HCT116 (cell line): ENCODE measurements at places on chromosomes 7 and 10. TPM values are rescaled to one million over a fixed set of nuclear protein-coding genes. Genes with fewer than 3 reads are reported as not detected.
A peak's percentile ranks its signal among the peaks of the same experiment; 100 is the strongest.

DNA sequence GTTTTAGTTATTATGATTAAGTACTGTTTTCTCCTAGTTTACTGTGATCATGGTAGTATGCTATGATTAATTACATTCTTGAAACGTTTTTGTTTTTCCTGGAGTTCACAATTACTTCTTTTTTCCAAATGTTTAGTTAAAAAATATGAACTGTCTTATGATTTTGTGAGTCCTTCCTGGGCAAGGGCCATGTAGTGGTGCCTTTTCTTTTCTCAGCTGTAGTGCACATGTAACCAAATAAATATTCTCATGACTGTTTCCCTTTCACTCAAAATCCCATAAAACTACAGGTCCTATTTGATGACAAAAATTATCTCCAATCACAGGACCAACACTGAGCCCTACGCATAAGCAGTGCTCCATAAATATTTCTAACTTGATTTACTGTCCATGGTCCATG lies 118.9 kb upstream of the EGR2 start:
- no peak for DNase-seq

GRCh38 chr7:128171342-128171918 lies 69.6 kb upstream of the LEP start:
- DNase-seq: no peak

- DNase-seq: no peak
Observed at GRCh38 chr10:49526619-49527018, 12.3 kb downstream of the ERCC6 start.

DNA sequence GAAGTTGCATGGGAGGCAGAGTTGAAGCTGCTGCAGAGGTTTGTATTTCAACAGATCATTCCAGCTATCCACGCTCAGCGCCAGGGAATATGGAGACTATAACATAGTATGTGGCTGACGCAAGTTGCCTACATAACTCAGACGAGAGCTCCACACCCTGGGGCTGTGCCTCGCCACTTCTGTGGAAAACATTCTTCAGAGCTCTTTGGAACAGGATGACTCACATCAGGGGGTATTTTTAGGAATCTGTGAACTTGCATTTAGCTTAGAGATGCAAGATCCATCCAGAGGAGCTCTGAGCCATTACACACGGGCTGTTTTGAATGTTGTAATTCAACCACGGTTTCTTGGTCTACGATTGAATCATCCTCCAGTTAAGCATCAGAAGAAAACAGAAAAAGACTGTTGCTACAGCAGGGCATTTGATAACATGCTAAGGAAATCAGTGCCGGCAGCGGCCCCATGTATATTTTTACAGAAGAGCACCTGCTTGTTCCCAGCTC lies 481.5 kb upstream of the AKR1E2 start:
- peak; percentile 89 for DNase-seq

- DNase-seq: no peak
Observed at GRCh38 chr10:128711806-128712205, 585.6 kb upstream of the MKI67 start.

DNA sequence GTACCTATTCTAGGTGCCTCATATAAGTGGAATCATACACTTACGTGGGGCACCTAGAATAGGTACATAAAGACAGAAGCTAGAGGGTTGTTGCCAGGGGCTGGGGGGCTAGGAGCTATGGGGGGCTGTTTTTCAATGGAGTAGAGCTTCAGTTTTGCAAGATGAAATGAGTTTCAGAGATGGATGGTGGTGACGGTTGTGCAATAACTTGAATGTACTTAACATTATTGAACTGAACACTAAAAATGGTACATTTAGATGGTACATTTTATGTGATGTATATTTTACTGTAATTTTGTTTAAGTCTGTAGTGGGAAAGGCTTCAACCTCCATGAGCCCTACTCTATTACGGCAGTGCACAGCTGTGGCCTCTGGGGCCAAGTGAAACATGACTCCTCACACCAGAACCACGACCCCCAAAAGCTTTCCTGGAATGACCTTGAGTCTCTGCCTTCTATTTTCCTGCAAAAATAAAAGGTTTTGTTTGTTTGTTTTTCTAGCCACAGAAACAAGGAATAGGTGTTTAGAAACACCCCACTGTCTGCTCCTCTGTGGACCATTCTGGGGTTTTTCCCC lies 147.3 kb upstream of the PLXNA4 start:
- no peak for DNase-seq

- no peak for DNase-seq
Observed at GRCh38 chr7:151447312-151447711, 7.4 kb upstream of the CRYGN start.

DNA sequence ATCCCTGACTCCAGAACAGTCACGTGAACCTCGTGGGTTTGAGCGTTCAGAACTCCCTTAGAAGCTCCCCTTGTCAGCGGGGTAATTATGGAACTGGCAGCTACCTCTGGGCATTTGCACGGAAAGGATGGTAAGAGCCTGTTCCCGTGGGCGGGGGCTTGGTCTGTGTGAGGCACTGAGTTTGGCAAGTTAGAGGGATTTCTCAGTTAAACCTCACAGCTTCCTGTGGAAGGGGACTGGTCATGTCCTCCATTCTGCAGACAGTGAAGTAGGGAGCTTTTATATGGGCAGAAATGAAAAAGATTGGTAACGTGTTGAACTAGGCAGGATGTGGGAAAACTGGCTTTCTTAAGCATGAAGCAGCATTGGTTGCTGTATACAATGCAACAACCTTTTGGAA lies 16.0 kb downstream of the PALD1 start:
- no peak for DNase-seq

- no peak for DNase-seq
Observed at GRCh38 chr10:71312811-71313789, 6.0 kb upstream of the SLC29A3 start.

GRCh38 chr7:21967598-21968003 lies 21.9 kb upstream of the CDCA7L start:
- DNase-seq: no peak

- no peak for DNase-seq
Observed at GRCh38 chr10:7484456-7485243, 73.8 kb upstream of the SFMBT2 start.

GRCh38 chr10:87721781-87722180 lies 62.1 kb downstream of the PAPSS2 start:
- no peak for DNase-seq

DNA sequence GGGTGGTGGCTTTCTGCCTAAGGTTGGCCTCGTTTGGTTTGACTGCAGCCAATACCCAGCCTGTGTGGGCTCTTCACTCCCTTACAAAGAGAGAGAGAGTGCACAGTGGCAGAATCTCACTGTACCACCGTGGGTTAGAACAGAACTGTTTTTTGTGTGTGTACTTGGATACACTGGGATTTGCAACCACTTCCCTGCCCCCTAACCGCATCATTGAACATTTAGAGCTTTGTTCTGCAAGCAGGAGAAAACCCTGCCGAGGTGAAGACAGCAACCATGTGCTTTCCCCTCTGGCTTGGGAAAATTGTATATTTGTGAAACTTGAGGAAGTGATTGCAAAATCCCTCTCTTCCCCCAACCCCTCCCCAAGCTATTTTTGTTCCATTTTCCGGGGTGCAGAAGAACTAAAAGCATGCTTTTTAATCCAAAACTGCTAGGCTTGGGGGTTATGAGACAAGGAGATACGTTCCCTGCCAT lies 201.2 kb downstream of the TCF7L2 start:
- DNase-seq: no peak

- DNase-seq: no peak
Observed at GRCh38 chr7:15400440-15400839, 161.4 kb downstream of the AGMO start.

GRCh38 chr10:53209944-53210611 lies 437.5 kb upstream of the MBL2 start:
- no peak for DNase-seq

DNA sequence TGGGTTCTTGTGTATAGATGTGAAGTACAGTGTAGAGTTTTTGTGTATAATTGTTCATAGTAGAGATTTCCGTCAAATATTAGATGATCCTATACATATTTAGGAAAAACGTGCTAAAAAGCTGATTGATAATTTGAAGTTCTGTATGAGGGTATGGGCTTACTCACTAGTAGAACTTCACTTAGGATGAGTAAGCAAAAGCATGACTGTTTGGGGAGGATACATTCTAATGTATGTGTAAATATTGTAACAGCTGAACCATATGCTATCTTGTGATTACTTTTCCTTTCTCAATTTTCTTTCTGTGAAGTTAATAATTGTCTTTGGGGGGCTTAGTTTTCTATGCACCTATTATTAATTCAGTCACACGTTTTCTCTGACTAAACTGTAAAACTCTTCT lies 53.2 kb upstream of the PDK4 start:
- DNase-seq: no peak

- peak; percentile 88 for DNase-seq
Observed at GRCh38 chr7:121313793-121314676, 14.8 kb upstream of the WNT16 start.

GRCh38 chr7:23207884-23208283 lies 26.0 kb downstream of the NUP42 start:
- DNase-seq: no peak

- DNase-seq: no peak
Observed at GRCh38 chr7:35649711-35650110, 45.2 kb downstream of the HERPUD2 start.

- DNase-seq: no peak
Observed at GRCh38 chr7:83347945-83348444, 185.3 kb upstream of the PCLO start.

- DNase-seq: peak; percentile 55
Observed at GRCh38 chr10:26486990-26487850, 49.1 kb downstream of the APBB1IP start.

DNA sequence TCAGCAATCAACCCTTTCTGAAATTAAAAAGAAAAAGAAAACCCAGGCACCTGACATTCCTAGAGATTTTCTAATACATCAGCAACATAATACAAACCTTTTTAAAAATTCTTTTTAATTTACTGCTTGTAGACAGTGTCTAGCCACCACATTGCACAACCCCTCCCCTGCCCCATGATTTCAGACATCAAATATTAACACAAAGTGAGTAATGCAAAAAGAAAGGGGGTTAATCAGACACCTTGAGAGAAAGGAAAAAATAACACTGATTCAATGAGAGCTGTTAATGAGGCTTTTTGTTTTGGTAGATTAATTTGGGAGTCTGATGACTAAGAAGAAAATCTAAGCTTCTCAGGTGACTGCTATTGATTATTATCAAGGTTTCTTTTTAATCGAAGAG lies 55.3 kb downstream of the SLC25A13 start:
- DNase-seq: no peak

DNA sequence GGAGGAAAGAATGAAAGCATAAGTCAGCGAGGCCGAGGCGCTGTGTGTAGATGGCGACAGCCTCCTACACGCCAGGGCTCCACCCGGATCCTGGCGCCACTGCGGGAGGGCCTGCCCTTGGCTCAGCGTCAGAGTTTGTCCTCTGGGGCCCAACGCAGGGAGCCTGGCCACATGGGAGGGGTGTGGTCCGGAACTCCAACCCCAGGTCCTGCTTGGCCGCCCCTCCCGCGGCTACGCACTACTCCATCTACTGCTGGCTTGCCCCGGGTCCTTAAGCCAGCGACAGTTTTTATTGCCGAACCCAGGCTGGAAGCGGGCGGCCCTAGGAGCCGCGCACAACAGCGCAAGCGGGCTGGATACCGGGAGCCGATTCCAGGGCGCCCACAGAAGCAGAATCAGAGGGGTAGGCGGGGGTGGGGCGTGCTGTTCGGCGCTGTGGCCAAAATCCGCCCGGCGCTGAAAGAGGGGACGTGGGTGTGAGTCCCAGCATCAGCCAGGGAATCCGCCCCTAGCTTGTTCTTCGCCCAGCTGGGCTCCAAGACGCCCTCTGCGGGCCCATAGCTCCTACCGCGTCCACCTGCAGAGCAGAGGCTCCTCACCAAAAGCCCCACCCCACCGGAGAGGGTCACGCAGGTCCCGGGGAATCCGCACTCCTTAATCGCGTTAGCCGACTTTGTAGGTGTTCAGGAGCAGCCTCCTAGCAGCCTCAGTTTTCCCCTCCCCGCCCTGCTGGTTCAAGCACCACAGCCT lies 4.5 kb downstream of the KAZALD1 start:
- DNase-seq: peak; percentile 87

DNA sequence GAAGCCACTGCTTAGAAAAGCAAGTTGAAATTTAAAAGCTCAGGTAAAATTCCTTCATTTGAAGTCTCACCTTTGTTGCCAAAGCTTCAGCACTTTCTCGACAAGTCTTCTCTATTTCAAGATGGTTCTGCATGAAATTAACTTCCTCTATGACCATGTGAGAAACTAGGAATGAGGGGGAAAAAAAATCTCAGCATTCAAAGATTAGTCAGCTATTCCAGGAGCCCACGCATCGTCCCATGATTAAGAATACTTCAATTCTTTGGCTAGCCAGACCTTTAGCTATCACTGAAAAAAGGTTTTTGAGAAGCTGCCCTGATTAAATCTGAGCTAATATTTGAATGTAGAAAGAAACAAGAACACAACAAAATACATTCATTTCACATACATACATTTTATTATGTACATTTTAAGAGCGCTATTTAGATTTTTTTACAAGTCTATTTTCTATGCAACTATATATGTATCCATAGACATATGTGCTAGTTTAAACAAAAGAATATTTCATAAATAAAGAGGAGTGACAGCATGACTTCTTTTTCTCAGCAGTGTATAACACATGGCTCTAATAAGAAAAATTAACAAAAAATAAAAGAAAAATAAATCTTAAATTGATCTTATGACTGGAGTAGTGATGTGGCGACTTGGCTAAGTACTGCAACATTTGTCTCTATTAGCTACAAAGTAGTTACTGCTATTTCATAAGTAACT lies 44.8 kb downstream of the SHTN1 start:
- no peak for DNase-seq

DNA sequence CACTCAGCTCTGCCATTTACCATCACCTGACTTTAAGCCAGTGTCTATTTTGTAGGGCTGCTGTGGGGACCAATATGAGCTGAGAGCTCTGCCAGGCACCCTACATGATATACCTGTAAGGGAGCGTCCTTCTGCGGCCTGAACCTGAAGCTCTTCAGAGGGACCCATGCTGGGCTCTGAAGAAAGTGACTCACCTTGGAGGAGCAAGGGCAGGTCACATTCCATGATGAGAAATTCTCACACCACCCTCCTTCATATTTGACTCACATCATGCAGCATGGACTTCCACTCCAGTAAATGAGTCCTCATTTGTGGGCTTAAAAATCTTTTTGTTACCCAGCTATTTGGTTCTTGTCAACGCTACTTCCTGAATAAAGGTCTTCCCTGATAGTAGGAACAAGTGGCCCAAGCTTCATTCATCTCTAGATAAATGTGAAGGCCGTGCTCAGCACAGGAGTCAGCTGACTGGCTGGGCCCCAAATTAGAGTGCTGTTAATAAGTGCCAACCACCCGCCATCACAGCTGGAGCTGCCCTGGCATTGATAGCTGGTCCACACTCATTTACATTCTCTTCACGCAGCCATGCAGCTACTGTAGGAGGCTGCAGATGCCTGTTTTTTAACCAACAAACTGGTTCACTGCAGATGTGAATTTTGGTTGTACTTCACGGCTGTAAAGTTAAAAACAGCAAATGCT lies 78.4 kb downstream of the RNF216 start:
- DNase-seq: peak; percentile 24

The CTAGE15 gene
- total RNA-seq: 1.2 TPM

The ASAH2 gene
- 10.7 TPM for total RNA-seq

The OGDHL gene
- total RNA-seq: 16.3 TPM

The PRKCQ gene
- total RNA-seq: 0.54 TPM

The SPACDR gene
- 1.7 TPM for total RNA-seq

The CYP26C1 gene
- total RNA-seq: 0.07 TPM

The HYAL4 gene
- total RNA-seq: not detected

The MALRD1 gene
- total RNA-seq: not detected

The EGR2 gene
- total RNA-seq: 2.3 TPM

The MOGAT3 gene
- total RNA-seq: not detected
